ENCODE measurements at places on chromosomes 6 and 20.

DNA sequence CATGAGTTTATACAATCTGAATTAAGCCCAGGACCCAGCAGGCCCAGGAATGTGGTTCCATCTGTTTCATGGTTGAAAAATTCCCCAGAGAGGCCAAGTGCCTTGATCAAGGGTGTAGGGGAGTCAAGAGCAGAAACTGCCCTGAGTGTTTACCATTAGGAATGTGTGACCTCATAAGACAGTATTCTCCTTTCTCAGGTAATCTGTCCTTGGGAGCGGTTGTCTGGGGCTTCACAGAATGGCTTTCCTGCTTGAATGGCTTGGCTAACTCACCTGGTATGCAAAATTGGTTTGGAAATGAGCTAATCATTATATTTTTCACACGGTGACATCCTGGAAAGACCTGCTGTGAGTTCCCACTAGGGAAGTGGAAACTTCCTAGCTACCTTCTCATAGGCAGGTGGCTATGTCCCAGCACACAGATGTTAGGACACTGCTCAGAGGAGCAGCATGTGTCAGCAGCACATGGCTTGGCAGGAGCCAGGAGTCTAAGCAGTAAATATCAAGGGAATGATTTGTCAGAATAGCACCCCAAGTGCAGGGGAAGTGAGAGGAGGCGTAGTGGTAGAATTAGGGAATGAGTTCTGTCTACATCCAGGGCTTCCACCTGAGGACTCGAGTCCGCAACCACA is 17.7 kb downstream of the CLIC5 start:
- DNase-seq, result no peak

DNA sequence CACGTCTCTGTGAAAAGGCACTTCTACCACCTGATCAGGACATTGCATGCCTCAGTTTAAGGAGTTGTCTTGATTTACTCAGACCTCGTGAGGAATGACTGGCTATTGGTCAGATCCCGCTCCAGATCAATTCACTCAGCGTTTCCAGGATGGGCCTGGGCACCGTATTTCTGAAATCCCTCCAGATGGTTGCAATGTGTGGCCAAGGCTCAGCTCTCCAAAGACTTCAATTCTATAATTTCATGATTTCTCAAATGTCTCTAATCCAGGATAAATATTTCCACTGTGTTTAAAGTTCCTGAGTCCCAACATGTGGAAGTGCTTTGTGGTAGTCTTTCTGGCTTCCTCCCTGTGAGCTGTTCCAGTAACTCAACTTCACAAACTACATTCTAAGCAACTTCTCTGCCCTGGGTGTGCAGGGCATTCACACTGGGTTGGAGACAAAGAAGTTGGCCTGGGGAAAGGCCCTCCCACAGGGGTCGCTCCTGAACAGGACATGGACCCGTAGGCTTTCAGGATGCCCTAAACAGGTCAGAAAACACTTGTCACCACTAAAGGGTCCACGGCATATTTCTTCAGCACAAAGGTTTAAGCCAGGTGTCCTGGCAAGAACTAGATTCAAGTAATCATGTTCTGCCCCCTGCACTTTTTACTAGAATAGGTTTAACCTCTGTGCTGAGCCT is 212.1 kb downstream of the WDR27 start:
- no peak for DNase-seq

DNA sequence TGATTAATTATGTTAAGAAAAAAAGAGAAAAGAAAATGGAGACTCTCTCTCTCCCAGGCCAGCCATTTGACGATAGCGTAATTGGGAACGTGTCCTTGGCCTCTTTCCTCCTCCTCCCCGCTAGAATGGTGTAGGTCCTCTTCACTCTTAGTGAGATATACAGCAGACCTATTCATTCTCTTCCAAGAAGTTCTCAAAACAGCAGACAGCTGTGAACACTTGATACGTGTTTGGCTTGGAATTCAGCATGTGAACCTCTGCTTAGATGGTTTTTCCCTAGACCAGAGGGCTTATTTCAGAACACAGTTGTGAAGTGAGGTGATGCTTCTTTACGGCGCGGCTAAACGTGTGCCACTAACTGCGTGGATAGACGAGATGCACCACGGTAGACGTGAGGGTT is 32.6 kb upstream of the TULP4 start:
- no peak for DNase-seq

DNA sequence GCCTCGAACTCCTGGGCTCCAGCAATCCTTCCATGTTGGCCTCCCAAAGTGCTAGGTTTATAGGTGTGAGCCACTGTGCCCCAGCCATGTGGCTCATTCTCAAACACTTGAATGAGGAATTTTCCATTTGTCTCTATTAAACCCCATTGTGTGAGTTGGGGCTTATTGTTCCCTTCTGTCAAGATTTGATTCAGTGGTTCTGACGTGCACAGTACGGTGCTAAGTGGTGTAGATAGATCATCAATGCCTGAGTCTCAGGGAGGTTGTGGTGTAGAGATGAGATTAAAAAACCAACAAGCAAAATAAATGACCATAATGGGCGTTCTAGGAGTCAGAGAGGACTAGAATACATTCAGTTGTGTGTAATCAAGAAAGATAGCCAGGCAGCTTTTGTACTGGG is 335.6 kb downstream of the PRL start:
- DNase-seq, result no peak

- no peak for DNase-seq
These were observed 51.8 kb upstream of the AFDN start for GRCh38 chr6:167774881-167775280.

DNA sequence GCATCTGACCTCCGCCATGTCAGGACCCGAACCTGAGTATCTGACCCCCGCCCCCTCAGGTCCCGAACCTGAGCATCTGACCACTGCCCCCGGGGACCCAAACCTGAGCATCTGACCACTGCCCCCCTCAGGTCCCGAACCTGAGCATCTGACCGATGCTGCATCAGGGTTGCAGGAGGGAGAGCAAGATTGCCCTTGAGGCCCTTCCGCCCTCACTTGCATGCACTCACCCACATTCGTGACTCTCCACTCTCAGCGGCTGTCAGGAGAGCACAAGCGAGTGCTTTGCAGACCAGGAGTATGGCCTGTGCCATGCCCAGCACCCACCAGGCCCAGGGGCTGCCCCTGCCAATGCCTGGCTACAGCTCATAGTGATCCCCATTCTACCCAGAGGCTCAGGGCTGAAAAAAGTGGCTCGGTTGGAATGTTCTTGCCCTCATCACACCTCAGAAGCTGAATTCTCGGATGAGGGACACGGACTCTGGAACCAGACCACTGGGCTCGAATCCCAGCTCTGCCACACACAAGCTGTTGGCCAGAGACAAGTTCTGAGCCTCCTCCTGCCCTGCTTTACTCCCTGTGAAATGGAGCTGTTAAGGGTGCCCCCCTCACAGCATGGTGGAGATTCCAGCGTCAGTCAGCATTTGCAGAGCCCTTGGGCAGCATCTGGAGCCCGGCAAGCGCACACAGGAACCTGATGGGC is 82.1 kb downstream of the DLL1 start:
- no peak for DNase-seq

- no peak for DNase-seq
These were observed 13.2 kb downstream of the SIRPG start for GRCh38 chr20:1644101-1644962.

DNA sequence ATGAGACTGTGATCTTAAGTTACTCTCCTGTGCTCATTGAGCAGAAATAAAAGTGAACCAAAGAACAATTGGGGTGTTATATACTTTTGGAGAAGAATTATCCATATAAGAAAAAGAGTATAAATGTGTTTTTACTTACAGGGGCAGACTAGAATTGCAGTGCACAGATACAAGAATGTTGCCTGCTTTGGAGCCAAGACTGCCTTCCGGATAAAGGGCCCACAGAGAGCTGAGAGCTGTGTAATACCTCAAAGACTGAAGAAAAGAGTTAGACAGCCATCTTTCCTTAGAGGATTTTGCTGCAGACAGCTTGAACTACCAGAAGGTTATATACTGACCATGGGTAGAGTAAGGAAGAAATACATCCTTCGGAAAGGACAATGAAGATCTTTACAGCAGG is 1235.5 kb upstream of the CITED2 start:
- DNase-seq, result no peak

- no peak for DNase-seq
These were observed 149.4 kb downstream of the ELOVL4 start for GRCh38 chr6:79797912-79798311.

DNA sequence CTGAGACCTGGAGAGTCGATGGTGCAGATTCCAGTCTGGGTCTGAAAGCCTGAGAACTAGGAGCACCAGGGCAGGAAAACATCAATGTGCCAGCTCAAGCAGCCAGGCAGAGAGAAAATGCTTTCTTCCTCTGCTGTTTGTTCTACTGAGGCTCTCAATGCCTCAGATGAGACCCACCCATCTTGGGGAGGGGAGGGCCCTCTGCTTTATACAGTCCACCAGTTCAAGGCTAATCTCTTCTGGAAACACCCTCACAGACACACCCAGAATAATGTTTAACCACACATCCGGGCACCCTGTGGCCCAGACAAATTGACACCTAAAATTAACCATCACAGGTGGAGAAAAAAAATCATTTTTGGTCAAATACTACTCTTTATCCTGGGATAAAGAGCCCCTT is 89.3 kb upstream of the SLC22A23 start:
- no peak for DNase-seq
